ENCODE measurements at places on chromosomes 5 and 9.

GRCh38 chr9:74245866-74246497 is 251.2 kb upstream of the RORB start:
- DNase-seq: no peak

DNA sequence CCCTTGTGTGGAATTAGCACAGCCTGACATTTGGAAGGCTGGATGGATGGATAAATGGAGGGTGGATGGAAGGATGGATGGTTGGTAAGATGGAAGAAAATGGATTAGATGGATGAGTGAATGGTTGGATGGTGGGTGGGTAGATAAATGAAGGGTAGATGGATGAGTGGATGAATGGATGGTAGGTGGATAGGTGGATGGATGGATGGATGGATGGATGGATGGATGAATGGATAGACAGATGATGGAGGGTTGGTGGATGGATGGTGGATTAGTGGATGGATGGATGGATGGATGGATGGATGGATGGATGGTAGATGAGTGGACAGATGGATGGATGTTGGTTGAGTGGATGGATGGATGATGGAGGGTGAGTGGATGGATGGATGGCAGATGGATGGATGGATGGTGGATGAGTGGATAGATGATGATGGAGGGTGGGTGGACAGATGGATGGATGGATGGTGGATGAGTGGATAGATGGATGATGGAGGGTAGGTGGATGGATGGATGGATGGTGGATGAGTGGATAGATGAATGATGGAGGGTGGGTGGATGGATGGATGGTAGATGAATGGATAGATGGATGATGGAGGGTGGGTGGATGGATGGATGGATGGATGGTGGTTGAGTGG is 175.6 kb upstream of the PPP1R26 start:
- DNase-seq: no peak

GRCh38 chr5:74342948-74343682 is 297.4 kb downstream of the ENC1 start:
- no peak for DNase-seq

GRCh38 chr5:134594797-134595457 is 37.7 kb downstream of the SAR1B start:
- no peak for DNase-seq

GRCh38 chr9:69622676-69623075 is 49.5 kb downstream of the APBA1 start:
- DNase-seq: no peak

- no peak for DNase-seq
These were observed 33.5 kb downstream of the TMEM245 start for GRCh38 chr9:109086221-109086620.

DNA sequence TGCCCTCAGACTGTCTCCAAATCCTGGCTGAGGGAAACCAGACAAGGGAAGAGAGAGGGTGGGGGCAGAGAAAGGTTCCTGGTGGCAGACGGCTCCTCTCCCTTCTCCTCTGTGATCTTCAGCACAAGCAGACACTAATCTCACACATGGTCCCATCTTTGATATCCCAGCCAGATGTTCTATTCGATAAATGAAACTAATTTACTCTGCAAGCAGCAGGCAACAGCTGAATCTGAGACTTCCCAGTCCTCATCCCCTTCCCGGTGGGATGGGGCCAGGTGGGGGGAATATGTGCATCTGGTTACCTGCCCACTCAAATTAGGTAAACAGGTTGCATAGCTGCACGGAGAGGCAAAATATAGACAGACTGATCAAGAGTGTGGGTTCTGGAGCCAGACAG is 208.9 kb upstream of the PANK3 start:
- no peak for DNase-seq
